ENCODE measurements at places on chromosomes 1 and 21.

DNA sequence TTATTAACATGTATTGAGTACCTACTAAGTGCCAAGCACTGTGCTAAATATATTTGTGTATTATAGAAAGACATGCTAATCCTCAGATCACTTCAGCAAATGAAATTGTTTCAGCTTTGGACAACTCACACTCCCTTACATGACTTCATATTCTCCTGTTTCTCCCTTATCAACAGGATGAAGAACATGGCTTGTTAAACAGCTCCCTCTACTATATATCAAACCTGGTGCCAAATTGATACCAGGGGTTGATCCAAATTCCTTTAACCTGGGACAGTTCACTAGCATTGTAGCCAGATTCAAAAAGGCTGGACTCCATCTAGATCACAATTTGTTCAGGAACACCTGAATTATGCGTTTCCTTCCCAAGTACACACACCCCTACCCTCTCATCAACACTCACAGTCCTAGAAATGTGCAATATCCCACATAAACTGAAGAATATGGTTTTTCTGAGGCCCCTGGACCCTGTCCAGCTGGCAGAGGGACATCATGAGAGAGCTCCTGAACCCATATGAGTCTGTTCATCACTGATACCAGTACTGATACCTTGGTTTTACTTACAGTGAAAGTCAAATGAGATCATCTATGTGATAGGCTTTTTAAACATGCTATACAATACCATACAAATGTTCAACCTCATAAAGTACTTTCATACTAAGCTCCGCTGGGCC lies 47.0 kb upstream of the PALMD start:
- no peak for DNase-seq

- no peak for DNase-seq
These were observed 1.9 kb upstream of the GBP4 start for GRCh38 chr1:89200663-89201062.

GRCh38 chr1:212792396-212792908 lies 758 bp downstream of the TATDN3 start:
- no peak for DNase-seq

- DNase-seq = no peak
These were observed 2.3 kb upstream of the RNF19B start for GRCh38 chr1:32966900-32967299.

GRCh38 chr1:228352677-228353481 lies 53.8 kb downstream of the TRIM11 start:
- no peak for DNase-seq

DNA sequence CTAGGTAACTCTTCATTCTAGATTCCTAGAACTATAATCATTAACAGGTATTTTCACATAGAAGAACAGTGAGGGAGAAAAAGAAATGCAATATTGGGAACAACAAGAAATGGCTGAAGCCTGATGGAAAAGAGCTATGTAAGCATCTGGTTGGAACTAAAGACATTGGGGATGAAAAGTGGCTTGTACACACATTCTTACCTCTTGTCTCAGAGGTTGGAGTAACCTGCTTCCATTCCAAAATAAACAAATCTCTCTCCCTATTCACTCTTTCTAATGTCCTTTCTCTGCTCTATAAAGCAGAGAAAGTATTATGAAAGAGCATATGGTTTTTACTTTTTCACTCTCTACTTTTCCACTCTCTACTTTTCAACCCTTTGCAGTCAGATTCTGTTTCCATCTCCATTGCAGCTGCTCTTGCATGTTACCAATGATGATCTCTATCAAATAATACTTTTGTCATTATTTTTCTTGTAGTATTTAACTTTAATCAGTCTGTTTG lies 37.5 kb downstream of the CMPK1 start:
- DNase-seq = no peak

- no peak for DNase-seq
These were observed 59.5 kb downstream of the C21orf91 start for GRCh38 chr21:17759511-17760178.

- DNase-seq = no peak
These were observed 57.5 kb upstream of the GUCA2A start for GRCh38 chr1:42221952-42222606.

DNA sequence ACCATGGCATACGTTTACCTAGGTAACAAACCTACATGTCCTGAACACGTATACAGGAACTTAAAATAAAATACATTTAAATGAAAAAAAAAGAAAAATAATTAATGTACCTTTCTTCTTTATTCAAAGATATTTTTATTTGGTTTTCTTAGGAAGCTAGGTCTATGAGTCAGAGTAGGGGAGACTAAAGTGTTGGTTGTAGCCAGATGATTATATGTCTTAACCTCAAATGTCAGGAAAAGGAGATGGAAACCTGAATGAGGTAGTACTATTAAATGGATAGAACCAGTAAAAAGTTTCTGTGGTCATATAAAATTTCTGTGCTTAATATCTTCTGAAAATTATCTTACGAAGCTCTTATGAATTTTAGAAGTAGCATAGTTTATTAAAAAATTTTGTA lies 275.8 kb downstream of the KCTD3 start:
- no peak for DNase-seq

DNA sequence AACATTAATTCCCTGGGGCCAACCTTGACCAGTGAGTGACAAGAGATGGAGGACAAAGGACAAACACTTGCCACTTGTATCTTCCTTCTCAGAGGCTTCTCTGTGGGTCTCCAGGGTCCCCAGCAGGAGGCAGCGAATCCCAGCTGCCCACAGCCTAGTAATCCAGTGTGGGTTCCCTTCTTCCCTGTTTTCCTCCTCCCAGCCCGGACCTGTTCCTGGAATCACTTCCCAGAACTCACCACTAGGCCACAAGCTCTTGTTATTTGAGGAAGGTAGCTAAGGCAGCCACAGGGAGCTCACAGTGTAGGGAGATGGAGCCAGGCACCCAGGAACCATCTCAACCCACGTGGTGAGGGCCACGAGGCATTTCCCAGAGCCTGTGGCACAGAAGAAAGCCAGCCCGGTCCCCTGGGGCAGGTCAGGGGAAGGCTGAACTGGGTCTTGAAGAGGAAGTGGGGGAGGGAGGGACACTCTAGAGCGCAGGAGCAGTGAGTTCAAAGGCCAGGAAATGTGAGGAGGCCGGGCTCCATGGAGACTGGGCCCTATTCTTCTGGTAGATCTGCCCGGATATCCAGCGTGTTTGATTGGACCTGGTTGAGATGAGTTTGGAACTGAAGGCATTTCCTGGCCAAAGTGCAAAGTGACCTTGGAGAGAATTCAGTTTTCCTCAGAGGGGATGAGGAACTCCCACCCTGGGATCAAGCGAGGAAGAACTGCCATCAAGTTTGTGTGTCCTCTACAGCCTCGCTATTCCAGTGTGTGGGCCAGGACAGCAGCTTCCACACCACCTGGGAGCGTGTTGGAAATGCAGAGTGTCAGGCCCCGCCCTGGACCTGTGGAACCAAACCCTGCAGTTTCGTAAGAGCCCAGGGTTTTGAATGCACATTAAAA lies 20.3 kb upstream of the C2CD2 start:
- DNase-seq = no peak

DNA sequence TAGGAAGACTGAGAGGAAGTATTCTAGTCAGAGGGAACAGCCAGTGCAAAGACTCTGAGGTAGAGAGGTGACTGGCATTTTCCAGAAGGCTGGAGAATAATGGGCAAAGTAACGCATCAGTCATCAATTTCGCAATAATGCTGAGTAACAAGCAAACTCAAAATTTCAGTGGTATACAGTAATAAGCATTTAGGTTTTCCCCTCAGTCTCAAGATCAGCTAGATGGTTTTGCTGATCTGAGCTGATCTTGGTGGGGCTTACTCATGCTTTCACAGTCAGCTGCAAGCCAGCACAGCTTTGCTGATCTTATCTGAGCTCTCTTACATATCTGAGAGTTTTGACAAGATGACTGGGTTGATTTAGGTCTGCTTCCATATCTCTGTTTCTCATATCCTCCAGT lies 108.7 kb downstream of the TSEN15 start:
- DNase-seq = no peak

DNA sequence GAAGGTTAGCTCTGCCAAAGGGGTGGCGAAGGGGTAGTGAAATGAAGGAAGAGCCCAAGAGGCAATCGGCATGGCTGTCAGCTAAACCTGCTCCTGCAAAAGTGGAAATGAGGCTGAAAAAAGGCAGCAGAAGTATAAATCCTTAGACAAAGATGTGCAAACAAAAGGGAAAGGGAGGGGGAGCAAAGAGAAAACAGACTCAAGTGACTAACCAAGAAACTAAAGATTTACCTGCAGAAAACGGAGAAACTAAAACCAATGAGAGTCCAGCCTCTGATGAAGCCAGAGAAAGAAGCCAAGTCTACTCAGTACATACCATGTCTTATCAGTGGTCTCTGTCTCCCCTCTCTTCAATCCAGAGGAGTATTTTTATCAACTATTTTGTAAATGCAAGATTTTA lies 25.4 kb downstream of the SCAF4 start:
- no peak for DNase-seq

- DNase-seq = no peak
These were observed 406.9 kb upstream of the USP24 start for GRCh38 chr1:55622074-55622473.

GRCh38 chr1:83516369-83516768 lies 482.6 kb downstream of the TTLL7 start:
- no peak for DNase-seq

- DNase-seq = no peak
These were observed 27.4 kb upstream of the HPDL start for GRCh38 chr1:45299296-45299695.

GRCh38 chr1:190170321-190170720 lies 307.3 kb downstream of the BRINP3 start:
- DNase-seq = no peak

DNA sequence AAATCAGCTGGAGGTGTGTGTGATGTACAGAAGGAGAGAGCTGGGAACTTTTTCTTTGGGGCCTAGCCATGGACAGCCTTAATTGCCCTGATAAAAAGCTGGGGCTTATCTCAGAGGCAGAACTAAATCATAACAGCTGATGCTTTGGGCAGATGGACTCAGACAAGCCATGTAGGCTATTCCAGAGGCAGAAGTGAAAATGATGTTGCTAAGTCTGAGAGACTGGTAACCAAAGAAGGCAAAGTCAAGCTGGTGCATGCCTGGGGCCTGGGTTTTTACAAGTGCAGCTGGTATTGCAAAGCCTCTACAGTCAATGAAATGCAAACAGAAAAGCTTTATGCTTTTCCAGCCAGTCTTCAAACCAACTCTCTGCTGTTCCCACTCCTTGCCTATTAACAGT lies 39.0 kb upstream of the LMX1A start:
- no peak for DNase-seq

DNA sequence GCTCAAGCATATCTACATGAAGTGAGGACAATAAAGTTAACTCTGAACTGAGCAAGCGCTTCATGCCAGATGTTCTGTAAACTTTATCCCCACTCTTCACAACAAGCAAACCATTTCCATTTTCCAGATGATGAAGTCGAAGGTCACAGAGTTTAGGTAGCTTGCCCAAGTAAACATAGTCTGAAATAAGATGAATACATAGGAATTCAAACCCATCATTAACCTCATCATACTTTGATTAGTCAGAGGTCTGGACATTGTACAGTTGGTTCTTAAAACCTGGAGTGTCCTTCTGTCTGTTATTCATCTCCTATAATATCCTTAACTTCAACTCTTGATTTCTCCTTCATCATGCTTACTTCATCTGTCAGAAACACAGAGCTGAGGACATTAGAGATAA lies 180.3 kb upstream of the C8B start:
- no peak for DNase-seq

DNA sequence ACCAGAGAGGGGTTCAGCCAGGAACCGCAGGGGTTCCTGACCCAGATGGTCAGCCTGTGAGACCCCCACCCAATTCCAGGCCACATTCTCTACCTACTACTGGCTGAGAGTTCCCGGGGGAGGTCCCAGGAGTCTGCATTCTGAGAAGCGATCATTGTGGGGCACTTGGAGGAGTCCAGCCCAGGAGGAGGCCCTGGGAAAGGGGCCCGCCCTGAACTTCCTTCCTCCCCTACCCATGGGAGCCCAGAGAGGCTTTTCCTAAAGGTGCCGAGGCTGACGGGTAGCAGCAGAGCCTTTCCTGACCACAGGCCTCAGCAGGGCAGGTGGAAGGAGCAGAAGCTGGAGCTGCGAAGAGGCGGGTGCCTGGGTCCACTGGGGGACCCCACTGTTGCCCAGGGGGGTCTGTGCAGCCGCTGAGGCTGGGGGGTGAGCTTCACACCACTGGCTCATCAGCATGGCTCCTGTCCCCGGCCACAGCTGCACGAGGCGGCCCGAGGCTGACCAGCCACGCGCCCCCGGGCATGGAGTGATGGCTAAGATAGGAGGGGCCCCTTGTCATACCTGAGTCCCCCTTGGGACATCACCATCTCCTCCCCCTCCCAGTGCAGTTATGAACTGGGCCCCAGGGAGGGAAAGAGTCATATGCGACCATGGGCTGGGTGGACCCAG lies 127.7 kb downstream of the PRDM16 start:
- no peak for DNase-seq

DNA sequence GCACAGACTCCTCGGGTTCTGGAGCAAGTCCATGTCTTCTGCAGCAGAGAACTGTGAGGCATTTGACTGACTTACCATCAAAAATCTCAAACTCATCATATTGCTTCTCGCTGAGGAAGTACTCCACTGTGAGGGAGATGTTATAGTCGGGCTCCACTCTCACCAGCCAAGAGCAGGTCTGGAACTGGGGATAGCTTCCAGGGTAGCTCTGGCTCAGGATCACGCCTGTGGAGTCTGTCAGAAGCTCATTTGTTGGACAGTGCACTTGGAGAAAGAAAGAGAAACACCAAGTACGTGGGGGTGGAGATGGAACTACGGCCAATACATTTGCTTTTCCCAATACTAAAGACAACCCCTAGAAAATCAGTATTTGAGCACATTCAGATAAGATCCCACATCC lies 111.1 kb downstream of the ZSCAN20 start:
- no peak for DNase-seq

DNA sequence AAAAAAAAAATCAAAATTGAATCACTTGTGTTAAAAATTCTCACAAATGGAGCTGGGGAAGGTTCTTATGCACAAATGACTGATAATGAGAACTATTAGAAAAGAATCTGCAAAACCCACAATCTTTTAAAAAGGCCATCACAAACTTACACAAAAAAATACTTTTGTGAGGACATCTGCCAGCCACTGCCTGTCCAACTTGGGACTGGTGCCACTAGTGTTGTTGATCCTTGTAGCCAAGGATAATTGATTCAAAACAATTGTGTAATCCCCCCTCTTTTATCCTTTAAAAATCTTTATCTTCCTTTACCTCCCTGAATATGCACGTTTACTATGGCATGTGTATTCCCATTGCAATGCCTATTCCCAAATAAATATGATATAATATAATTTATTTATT lies 39.2 kb upstream of the THEM4 start:
- no peak for DNase-seq

DNA sequence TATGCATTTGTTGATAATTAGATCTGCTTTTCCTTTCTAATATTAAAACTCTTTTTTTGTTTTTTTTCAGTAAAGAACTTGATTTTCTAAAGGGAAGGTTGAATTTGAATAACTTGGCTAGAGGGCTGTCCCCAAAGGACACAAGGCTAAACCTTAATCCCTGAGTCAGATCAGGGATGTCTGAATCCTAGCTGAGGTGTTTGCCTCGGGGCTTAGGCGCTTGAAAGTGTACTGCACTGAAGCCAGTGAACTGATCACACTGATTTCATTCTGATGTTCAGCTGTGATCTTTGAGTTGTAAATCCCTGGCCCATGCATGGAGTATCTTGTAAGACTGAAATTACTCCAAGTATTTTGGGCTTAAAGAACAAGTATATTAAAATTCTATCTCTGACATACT lies 42.8 kb downstream of the MTR start:
- no peak for DNase-seq

GRCh38 chr1:51280321-51280978 lies 44.4 kb downstream of the RNF11 start:
- no peak for DNase-seq
